ENCODE measurements at places on chromosomes 7 and 10.

DNA sequence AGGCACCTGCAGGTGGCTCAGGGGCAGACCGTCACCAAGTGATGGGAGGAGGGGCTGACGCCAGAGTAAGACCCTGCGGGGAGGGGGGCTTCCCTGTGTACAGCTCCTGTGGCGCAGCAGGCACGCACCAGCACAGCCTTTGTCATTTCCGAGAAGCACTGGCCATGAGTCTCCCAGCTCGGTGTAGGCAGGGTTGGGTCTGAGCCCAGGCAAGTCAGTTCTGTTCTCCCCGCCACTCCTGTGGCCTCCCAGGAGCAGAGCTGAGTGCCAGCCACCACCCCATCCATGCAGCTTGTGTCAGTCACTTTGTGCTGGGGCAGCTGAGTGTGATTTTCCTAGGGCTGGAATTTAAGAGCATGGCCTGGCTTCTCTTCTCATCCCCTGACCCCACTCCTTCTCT, 13.2 kb downstream of the CPSF4 start:
- no peak for DNase-seq

DNA sequence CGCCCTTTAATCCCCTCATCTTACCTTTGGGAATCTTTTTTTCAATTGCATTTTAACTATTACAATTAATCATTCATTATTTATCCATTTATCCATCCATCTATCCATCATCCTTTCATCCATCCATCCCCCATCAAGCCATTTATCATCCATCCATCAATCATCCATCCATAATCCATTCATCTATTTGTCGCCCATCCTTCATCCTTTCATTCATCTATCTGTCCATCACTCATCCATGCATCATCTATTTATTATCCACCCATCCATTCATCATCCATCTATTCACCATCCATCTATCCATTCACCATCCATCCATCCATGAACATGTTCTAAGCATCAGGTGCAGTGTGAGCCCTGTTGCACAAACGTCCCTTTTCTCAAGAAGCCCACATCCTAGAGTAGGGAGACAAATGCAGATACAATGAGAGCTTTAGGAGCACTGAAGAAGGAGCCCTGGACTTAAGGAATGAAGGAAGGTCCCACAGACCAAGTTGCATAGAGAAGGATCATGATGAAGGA, 199.5 kb downstream of the ADAM12 start:
- no peak for DNase-seq

- DNase-seq = no peak
Observed at GRCh38 chr7:77698042-77698625, 1.9 kb downstream of the RSBN1L start.

DNA sequence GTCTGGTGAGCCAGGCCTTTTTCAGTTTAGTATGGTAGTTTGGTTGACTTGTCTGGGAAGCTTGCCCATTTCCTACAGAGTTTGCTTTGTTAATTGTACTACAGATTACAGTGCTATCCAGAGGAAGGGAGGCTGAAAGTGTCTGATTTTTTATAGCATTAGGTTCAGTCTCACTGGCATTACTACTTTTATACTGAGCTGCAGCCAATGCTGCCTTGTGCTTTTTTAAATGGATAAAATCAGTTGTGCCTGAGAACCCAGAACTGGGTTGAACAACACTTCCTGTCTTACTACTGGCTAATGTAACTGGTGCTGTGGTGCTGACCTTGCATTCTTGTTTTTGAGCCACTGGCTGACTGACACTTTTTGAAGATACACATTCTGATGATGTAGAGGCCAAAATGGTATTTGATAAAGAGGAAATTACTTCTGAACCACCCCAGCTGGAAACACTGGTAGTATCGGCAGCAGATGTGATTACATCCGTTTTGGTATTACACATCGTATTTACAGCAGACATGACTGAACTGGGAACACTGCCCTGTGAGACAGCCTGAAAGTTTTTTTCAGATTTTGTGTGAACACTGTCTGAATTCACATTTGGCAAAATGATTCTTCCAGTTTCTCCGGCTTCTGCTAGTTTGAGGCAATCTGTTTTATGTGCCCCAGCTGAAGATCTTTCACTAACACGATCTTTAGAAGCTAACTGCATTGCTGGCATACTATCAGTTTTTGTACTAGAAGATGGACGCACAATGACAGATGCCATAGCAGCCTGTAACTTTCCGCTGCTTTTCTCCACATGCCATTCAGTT, 74.1 kb downstream of the NRBF2 start:
- no peak for DNase-seq

- no peak for DNase-seq
Observed at GRCh38 chr10:63574011-63574410, 52.8 kb downstream of the REEP3 start.

DNA sequence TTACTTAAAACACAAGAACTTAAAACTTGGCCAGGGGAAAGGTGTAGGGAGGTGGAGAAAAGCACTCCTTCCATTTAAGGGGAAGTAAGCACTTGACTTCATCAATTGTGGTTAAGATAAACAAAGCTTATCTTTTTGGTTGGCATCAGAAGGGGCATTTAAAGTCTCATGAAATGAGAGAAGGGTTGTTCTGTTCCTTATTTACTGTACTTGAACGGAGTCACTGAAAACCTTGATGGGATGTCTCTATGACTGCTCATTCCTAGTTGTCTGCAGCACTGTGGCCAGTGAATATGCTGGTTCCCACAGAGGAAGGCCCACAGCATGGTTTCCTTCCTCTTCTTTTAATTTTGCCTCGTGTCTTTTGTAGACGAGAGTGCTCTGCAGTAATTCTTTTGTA, 229.3 kb downstream of the AUTS2 start:
- no peak for DNase-seq

DNA sequence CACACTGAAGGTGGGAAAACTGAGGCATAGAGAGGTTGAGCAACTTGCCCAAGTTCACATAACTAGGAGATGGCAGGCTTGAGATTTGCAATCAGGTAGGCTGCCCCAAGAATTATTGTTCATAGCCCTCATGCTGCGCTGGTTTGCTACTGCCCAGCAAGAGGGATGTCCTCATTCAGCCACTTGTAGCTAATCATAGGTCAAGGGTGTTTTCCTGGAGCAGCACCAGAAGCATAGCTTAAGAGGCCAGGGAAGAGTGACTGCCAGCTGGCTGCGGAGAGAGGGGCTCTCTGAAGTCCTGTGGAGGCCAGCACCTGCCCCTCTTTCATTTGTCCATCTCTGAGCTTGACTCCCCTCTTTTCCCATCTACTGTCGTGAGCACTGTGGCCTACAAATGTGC, 15.0 kb downstream of the CDHR3 start:
- no peak for DNase-seq

- DNase-seq = peak; percentile 34
Observed at GRCh38 chr7:44595934-44596635, 10.3 kb upstream of the OGDH start.

- no peak for DNase-seq
Observed at GRCh38 chr10:6254201-6254600, 51.5 kb downstream of the PFKFB3 start.

- DNase-seq = no peak
Observed at GRCh38 chr10:96579133-96579532, 7.7 kb downstream of the TM9SF3 start.

DNA sequence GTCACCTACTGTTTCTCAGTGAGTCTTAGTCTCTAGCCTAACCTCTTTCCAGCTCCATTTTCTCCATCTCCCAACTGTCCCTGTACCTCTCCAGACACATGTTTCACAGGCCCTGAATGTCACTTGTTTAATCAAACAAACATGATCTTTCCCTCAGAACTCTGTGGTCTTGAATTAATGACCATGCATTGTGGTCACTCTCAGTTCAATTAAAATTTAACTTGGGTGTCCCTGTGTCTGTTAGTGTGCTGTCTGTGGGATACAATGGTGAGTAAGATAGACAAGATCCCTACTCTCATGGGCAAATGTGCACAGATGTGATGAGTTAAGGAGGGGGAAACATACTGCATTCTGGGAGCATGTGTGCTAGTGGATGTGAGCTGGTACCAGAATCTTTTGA, 65.0 kb downstream of the RBM33 start:
- no peak for DNase-seq

GRCh38 chr10:129030996-129031843, 435.8 kb upstream of the MGMT start:
- peak; percentile 47 for DNase-seq

Data from HT1080 (cell line).